Renal cortex interstitium (tissue), 15 donors: ENCODE measurements at places on chromosomes 12 and 14.

DNA sequence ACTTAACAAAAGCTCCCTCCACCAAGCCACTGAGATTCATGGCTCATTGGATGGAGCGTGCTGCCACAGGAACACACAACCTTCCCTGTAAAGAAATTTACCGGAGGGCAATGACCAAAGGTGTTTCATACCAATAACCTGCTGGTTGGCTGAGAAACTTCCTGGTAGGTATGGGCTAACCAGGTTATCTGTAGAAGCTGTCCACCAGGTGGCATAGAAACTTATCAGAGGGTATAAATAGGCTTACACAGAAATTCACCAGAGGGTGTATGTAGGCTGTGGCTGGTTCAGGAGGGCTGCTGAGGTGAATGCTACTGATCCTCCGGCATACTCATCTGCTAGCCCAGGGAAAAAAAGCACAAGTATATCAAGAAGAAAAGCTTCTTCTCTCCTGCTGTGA, 27.1 kb upstream of the MTERF2 start:
- no peak for DNase-seq

DNA sequence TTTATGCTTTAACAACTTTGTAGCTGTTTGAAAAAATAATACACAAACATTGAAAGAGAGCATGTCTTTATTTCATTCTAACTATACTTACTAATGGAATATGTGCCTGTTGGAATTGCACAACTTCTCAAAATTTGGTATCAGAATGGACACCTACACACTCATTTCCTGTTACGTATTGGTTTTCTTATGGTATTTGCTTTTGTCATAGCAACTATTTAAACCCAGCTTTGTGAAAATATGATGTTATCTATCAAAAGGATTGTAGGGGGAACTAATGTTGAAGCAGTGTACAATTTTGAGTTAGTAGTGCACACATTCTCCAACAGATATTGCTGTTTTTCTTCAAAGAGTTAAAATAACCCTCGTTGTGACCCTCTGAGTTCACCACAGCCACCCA, 52.6 kb downstream of the RBMS2 start:
- no peak for DNase-seq

GRCh38 chr14:46488374-46488773, 163.2 kb downstream of the RPL10L start:
- DNase-seq, result no peak

- no peak for DNase-seq
Measured at GRCh38 chr14:89621009-89621421, 204.0 kb upstream of the FOXN3 start.

DNA sequence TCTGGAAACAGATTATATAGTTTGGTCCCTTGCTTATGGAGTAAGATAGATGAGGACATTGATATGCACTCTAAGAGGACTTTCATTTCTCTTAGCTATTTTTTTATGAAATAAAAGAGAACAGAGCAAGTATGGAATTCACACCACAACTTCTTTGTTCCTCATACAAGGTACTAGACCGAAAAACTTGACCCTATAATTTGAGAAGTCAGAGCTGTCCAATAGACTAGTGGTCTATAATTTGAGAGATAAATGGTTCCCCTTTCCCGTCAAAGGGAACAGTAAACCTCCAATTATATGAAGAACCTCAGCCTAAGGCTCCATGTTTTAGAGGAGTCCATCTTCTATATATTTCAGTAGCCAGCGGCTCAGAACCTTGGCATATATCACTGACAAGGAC, 58.5 kb upstream of the HIF1A start:
- no peak for DNase-seq

DNA sequence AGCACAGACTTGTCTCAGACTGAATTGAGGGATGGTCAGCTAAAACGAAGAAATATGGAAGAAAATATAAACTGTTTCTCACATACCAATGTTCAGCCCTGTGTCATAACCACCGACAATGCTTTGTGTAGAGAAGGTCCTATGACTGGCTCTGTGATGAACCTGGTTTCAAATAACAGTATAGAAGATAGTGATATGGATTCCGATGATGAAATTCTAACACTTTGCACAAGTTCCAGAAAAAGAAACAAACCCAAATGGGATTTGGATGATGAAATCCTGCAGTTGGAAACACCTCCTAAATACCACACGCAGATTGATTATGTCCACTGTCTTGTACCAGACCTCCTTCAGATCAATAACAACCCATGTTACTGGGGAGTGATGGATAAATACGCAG, 7.9 kb upstream of the MAPK1IP1L start:
- DNase-seq, result no peak

GRCh38 chr12:131962069-131962468, 12.3 kb downstream of the EP400 start:
- DNase-seq, result no peak

GRCh38 chr14:34348592-34348991, 113.4 kb downstream of the SPTSSA start:
- no peak for DNase-seq

GRCh38 chr14:61476754-61477410, 155.5 kb downstream of the PRKCH start:
- no peak for DNase-seq

GRCh38 chr12:79689061-79689476, 1.7 kb downstream of the PAWR start:
- DNase-seq, result no peak

DNA sequence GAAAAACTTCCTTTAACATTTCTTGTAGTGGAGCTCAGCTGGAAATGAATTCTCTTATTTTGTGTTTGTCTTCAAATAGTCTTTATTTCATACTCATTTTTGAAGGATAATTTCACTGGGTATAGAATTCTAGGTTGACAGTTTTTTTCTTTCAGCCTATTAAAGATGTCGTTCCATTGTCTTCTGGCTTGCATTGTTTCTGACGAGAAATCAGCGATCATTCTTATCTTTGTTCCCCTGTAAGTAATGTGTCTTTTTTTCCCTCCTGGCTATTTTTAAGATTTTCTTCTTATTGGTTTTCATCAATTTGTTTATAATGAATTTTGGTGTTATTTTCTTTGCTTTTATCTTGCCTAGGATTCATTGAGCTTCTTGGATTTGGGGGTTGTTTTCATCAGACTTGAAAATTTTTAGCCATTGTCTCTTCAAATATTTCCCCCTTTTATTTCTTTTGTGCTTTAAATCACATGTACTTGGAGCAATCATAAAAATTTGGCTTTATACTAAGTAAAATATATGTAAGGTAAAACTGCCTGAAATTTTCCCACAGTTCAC, 89.4 kb downstream of the UNC79 start:
- DNase-seq, result no peak

- DNase-seq, result no peak
Measured at GRCh38 chr14:80988192-80988591, 32.8 kb downstream of the TSHR start.

DNA sequence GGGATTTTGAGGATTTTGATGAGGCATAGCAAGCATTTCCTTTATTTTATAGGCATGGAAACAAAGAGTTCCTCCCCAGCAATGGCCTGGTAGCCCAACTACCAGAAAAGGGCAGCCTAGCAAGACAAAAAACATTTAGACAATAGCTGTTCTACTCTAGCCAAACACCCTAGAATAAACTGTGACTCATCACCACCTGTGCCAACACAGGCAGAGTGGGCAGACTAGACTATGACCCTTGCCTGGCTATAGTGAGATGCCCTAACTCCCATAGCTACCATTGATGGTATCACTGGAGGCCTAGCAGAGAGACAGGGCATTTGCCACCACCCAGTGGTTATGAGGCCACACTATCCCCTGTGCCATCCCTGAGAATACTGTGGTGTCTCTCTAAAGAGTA, 15.5 kb upstream of the CCER1 start:
- no peak for DNase-seq

DNA sequence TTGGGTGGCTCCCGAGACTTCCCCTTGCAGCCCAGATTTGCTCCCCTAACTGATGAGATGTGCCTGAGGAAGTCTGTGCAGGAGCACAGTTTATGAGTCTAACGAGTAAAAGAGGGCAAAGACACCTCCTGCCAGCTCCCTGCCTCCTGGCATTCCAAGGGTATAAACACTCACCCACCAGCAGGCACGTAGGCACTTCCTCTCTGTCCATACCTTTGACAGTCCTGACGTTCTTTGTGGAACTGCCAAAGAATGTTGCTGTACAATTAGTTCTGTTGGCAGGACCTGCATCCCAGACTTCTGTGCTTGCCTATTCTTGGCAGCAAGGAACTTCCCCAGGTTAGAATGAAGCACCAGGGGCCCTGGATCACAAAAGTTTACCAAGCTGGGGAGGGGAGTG, 889.3 kb downstream of the BCL11B start:
- DNase-seq, result no peak

DNA sequence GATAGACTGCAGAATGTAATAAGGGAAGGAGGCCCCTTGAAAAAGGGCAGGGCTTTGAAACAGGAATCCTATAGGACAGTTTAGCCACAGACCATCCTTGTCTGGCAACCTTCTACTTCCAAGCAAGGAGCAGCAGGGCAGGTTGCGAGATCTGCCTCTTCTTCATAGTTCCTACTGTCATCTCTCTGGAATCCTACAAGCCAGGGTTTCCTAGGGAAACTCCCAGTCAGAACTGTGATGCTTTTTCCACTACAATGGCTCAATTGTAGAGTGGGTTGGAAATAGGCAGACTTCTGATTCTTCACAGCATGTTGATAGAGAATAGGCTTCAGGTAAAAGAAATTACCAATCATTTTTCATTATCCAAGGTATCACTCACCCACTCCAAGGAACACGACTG, 186.3 kb downstream of the DACT1 start:
- DNase-seq, result no peak

- no peak for DNase-seq
Measured at GRCh38 chr12:94762259-94762942, 112.0 kb upstream of the TMCC3 start.

DNA sequence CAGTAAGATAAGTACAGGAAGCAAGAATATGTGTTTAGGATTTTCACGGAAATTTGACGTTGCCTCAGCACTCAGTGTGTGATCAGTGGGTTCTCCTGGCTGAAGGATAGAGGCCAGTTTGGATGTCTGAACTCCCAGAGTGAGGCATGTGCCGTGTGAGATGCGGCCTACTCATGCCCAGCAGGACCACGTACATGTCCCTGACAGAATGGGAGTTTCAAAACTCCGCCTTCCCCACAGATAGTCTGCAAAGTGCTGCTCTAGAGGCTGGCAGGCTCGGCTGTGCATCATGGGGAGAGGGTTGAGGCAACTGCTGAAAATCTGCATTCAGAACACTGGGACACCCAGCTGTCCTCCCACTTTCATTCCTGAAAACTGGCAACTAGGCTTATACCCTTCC, 58.3 kb downstream of the NINJ2 start:
- DNase-seq, result no peak

DNA sequence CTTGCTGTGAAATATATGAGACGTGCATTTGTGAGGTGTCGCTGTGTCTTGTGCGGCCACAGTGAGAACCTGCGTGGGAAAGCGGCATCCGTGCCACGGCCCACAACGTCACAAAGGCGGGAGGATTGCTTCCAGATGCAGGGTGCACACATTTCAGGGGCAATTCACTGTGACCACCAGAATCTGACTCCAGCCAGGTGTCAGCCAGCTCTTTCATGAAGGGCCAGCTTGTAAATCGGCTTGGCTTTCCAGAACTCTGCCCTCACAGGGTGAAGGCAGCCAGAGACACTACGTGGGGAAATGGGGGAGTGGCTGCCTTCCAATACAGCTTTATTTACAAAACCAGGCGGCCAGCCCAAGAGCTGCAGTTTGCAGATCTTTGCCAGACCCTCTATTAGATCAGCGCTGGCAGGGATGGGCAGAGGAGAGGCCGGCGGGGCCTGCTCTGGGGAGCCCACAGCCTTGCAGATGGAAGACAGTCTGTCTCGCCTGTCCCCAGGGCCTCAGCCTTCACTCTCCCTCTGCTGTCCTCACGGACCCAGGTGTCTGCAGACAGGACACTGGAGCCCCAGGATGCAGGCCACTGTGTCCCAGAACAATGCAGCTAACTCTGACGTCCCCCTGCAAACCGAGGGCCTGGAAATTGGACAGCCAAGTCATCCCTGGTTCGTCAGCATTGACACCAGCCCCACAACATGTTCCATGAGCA, 53.5 kb downstream of the ADGRD1 start:
- no peak for DNase-seq

DNA sequence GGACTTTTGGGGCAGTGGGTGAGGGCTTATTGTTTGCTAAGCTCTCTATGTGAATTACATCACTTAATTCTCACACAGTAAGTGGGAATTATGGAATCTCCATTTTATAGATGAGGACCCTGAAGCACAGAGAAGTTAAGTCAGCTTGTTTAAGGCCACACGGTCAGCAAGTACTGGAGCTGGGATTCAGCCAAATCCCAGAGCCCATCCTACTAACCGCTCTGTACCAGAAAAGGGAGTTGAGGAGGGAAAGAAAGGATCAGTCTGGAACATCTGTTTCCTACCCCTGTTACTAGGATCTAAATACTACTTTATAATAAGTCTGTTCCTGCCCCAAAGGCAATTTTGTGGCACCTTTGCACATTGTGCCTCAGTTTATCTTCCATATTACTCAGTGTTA, 42.6 kb downstream of the PPFIBP1 start:
- DNase-seq, result no peak

- DNase-seq, result no peak
Measured at GRCh38 chr14:55535516-55536203, 44.3 kb upstream of the KTN1 start.

DNA sequence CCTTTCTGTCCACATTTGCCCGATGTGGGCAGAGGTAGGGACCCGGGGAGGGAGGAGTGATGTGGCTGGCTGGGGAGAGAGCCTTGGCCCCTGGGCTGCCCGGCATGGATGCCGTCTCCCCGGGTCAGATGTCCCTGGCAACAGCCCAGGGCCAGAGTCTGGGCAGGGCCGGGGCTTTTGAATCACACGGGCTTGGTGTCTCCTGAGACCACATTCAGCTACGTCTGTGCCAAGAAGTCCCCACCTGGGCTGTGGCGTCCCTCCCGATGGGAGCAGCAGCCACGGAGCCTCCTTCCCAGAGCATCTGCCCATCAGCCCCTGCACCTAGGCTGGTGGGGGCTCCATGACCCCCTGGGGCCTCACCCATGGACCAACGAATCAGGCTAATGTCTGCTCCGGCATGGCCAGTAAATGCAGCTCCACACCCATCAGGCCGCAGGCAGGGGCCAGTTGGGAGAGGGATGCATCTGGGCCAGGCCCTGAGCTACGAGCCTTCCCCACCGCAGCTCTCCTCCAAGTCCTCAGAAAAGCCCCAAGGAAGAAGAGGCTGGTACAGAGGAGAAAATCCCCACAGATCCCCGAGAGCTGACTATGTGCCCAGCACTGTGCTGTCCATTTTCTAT, 109.4 kb downstream of the RFLNA start:
- no peak for DNase-seq

DNA sequence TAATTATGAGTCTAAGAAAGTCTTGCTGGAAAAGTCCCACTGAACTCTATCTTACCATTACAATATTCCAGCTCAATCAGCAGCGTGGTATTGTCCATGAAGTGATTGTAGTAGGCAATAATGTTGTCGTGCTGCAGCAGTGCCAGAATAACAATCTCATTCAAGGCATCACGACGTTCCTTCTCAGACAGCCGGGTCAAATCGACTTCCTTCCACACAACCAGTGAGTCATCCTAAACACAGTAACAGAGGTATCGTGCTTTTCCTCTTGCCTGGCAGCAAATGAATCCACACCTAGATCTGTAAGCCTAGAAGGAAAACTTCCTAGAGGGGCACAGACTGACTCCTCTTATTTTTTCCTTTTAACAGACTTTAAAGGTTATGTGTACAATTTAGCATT, 2.9 kb downstream of the NEK9 start:
- no peak for DNase-seq
